ENCODE measurements at places on chromosomes 6 and 20. TPM values are rescaled to one million over a fixed set of nuclear protein-coding genes. Genes with fewer than 3 reads are reported as not detected.

DNA sequence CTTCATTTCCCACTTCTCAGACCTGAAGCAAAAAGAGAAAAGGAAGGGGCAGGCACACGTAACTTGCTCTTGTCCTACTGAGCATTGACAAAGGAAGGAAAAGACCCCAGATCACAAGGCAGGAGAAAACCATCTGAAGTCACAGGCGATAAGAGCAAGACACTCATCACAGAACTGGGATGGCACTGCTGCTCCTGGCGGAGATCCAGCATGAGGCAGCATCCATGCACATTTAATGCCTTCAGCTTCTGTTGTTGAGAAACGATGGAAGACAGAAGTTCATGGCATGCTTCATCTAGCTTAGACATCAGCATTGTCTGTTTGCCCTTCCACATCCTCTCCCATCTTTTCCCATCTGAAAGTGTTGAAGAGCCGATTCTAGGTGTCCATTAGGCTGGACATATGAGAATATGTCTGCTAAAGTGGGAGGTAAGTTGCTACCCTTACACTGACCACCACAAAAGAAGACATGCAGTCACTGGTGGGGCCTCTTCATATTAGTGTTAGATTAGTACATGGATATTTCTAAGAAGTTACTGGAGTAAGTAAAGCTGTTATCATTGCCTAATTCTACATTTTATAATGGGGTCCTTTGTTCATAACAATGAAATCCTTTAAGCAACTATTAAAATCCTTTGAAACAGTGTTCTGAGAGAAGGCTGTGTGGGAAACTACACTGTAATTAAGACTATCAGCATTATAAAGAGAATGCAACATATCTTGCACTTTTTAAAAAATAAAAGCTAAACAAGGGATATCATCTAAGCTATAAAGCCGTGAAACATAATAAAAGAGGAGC lies 618.5 kb downstream of the C6orf118 start:
- DNase-seq, result no peak

DNA sequence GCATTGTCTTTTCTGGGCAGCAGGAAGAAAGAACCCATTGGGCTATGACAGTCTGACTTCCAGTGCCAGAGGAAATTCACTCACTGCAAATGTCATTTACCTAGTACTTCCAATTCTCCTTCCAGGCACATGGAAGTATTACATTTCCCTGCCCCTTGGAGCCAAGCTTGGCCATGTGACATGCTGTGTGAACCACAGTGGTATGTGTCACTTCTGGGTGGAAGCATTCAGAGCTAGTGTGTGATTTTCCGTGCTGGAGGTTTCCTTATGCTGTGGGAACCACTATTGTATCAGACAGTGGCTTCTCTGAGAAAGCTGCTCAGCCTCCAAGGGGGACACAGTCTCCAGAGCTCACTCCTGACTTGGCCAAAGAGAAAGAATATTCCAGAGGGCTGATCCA lies 387.6 kb downstream of the CDC5L start:
- DNase-seq, result no peak

GRCh38 chr6:12266571-12266970 lies 23.6 kb upstream of the EDN1 start:
- DNase-seq, result no peak

DNA sequence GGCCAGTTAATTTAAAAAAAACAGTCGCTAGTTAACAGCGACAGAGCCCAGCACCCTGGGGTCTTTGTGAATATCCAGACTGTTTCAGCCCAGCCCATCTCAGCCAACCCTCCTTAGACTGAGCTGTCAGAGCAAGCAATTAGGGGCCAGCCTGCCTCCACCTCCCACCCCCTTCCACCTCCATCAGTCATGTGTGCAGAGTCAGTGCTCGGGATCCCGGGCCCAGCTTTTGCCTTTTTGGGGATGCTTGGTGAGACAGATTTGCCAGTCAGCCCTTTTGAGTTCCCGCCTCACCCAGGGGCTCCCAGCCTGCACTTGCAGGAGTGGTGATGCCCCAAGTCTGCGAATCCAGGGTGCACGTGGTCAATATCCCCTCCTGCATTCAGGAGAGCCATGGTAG lies 6.5 kb upstream of the FAM83D start:
- DNase-seq, result no peak

DNA sequence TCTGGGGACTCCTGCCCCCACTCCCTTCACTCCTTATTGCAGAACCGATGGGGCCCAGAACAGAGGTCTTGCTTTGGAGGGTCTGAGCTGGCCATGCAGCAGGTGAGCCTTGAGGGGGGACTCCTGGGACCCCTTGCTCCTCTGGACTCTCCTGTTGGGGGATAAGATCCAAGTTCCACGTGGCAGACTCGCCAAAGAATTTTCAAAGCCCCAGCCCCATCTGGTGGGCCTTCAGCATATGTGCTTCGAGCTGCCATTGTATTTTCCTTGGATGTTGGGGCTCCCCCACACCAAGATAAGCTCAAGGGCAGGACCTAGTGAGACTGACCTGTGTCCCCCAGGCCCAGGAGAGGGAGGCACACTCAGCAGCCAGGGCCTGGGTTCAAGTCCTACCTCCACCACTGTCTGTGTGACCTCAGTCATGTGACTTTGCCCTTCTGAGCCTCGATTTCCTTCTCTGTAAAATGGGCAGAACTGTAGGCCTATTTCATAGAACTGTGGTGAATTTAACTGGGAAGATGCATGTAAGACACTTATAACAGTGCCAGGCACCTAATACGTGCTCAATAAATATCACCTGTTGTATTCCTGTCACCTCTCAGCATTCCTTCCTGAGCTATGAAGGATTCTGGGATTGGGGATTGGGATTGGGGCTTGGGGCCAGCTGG lies 115.5 kb downstream of the VEGFA start:
- no peak for DNase-seq

PEDS1 gene
- total RNA-seq, result 38.6 TPM

BANF2 gene
- total RNA-seq, result not detected

RSPH9 gene
- total RNA-seq, result 1.1 TPM

GINS1 gene
- total RNA-seq, result 14.8 TPM

Measured in SK-MEL-5 (cell line).